ENCODE measurements at places on chromosomes 5 and 9.

DNA sequence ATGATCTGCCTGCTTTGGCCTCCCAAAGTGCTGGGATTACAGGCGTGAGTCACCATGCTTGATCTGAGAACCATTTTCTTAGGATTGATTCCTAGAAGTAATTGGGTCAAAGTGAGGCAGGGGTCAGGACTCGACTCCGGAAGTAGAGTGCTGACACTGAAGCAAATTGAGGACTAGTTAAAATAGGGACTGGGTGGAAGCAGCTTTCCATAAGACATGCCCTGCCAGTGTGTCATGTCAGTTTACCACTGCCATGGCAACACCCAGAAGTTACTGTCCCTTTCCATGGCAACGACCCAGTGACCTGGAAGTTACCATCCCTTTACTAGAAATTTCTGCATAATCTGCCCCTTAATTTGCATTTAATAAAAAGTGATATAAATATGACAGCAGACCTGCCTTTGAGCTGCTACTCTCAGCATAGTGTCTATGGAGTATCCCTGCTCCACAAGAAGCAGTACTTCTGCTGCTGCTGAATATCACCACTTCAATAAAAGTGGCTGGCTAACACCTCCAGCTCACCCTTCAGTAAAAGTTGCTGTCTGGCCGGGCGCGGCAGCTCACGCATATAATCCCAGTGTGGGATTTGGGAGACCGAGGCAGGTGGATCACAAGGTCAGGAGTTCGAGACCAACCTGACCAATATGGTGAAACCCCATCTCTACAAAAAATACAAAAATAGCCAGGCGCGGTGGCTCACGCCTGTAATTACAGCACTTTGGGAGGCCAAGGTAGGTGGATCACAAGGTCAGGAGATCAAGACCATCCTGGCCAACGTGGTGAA is 47.8 kb upstream of the JADE2 start:
- no peak for DNase-seq

- no peak for DNase-seq
Observed at GRCh38 chr5:177511181-177511580, 1.6 kb upstream of the DOK3 start.

- no peak for DNase-seq
Observed at GRCh38 chr5:32707418-32707997, 3.6 kb upstream of the NPR3 start.

DNA sequence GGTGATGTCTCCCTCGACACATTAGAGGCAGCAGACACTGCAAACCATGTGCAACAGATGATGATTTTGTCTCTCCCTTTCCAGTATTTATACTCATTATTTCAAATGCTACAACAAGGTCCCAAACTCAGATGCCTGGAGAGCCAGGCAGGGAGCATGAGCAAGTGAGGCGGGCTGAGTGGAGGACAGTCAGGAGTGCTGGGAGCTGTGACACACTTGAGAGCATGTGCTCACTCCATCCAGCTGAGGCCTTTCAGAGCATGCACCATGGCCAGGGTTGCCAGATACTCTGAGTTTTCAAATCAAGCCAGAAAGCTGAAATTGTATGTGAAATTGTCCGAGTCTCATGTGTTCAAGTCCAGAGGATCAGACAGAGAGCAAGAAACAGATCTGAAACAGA is 55.8 kb upstream of the SLC2A8 start:
- no peak for DNase-seq

DNA sequence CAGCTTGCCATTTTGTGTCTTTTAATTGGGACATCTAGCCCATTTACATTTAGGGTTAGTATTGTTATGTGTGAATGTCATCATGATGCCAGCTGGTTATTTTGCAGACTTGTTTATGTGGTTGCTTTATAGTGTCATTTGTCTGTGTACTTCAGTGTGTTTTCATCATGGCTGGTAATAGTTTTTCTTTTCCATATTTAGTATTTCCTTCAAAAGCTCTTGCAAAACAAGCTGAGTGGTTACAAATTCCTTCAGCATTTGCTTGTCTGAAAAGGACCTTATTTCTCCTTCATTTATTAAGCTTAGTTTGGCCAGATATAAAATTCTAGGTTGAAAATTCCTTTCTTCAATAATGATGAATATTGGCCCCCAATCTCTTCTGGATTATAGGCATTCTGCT is 28.5 kb upstream of the TNFSF15 start:
- no peak for DNase-seq

- DNase-seq = no peak
Observed at GRCh38 chr5:171714851-171715250, 70.8 kb upstream of the SMIM23 start.

DNA sequence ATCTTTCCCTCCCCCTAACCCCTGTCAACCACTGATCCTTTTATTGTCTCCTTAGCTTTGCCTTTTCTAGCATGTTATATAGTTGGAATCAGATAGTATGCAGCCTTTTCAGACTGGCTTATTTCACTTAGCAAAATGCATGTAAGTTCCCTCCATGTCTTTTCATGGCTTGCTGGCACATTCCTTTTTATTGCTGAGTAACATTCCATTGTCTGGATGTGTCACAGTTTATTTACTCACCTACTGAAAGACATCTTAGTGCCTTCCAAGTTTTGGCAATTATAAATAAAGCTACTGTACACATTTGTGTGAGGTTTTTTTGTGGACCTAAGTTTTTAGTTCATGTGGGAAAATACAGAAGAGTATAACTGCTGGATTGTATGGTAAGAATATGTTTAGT is 230.1 kb downstream of the PBX3 start:
- no peak for DNase-seq

GRCh38 chr5:130109152-130109551 is 204.9 kb downstream of the CHSY3 start:
- DNase-seq = no peak

- DNase-seq = no peak
Observed at GRCh38 chr5:5145651-5146529, 5.8 kb downstream of the ADAMTS16 start.

GRCh38 chr5:9094582-9094981 is 451.3 kb downstream of the SEMA5A start:
- no peak for DNase-seq

DNA sequence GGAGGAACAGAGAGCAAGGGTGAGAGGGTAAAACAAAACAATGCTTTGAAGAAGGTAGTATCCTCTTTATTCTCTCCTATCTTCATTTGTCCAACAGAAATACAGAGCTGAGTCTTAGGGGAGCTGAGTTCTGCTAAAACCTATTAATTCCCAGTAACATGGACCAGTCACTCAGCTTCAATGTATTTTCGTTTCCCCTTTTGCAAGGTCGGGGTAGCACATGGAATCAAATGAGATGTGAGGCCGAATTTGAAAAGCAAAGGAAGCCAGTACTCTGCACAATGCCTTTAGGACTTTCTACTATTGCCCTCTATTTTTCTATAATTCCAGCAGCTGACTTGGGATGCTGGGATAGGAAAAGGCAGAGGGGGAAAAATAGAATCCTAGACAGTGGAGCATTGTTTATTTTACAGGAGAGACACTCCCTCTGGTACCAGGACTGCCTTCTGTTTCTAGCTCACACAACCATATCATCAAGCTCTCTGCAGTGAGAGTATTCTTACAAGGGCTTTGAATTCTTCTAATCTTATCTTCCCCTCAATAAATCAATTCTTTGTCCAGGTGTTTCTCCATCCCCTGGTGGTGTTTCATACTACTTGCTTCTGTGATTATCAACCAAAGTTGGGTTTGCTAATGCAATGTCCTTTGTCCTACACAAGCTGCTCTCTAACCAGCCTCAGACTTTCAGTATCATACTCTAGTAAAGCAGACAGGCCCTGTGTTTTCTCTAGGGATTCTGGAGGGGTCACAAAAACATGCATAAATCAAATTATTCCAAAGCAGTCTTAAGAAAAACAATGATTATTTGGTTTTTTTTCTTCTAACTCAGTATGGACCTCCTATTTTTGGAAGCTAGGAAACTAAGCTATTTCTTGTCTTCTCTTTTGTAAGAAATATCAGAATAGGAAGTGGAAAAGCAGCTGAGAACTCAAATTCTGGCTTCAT is 341.5 kb downstream of the OSTF1 start:
- no peak for DNase-seq

GRCh38 chr5:178476972-178477754 is 113.0 kb downstream of the COL23A1 start:
- no peak for DNase-seq

DNA sequence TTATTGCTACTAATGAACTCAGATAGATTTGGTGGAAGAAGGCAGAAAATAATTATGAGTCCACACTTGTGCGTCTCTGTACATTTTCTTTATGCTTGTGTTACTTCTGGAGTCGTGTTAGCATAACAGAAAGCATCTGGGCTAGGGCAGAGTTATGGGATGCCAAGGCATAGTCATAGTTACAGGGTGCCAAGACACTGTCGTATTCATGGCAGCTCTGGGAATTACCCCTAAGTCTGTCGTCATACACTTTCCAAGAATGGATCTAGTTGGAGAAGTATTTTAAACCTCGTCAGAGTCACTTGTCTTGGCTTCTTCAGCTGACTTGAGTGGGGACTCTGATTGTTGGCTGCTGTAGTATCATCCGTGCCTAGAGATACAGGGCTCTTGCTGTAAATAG is 27.7 kb downstream of the CAMK4 start:
- DNase-seq = no peak

DNA sequence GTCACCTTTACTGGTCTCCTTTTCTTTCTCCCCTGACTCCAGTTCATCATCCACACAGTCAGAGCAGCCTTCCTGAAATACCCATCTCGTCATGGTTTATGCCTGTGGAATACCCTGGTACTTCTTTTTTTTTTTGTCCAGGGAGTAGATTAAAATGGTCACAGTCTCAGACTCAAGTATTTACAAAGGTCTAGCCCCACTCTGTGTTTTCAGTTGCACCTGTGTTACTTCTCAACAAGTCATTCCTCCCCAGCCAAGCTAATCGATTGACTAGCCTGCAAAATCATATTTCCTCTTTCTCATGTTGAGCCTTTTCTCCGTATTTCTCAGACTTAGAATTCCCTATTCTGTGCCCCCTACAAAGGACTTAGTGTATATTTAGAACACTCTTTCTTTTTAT is 155.2 kb upstream of the KCNN2 start:
- DNase-seq = no peak

- DNase-seq = no peak
Observed at GRCh38 chr9:37966412-37967013, 62.6 kb upstream of the SLC25A51 start.

DNA sequence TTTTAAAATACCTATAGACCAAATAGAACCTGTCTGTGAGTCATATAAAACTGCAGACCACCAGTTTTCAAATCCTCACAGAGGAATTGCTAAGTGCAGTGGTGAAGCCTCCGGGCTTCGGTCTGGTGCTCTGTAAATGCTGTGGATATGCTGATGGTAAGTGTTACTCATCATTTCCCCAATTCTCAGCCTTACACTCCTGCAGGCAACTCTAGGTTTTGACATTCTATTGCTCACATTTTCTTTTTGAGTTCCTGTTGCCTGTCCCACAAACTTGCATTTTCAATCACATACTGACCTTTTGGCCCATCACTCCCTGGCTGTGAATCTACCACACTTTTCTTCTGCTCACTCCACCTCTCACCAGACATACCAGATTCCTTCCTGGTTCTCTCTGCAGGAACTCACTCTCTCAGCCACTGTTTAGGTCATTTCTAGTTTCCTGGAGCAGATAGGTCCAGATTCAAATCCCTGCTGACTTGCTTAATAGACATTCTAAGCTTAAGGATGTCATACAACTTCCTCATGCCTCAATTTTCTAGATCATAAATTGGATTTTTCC is 192.9 kb downstream of the RAB3C start:
- DNase-seq = no peak

- DNase-seq = no peak
Observed at GRCh38 chr9:98043915-98044314, 12.6 kb upstream of the NANS start.

DNA sequence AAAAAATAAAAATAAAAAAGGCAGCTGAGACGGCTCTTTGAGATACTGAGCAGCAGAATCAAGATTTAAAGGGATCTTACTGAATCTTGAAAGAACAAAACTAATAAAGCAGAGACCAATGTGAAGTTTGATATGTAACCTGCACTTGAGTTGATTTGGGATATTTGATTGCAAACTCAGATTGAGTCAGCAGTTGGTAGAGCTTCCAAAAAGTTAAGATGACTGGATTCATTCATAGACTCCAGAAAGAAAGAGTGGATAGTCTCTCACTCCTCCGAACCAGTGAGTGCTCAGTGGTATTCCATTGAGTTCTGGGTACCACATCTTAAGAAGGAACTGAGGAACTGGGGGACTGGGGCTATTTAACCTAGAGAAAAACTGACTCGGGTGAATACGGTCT is 52.7 kb upstream of the TESK1 start:
- no peak for DNase-seq

- no peak for DNase-seq
Observed at GRCh38 chr5:77972469-77973252, 196.5 kb upstream of the TBCA start.

- DNase-seq = no peak
Observed at GRCh38 chr9:23571414-23572104, 254.5 kb downstream of the ELAVL2 start.

- DNase-seq = no peak
Observed at GRCh38 chr9:133873461-133873891, 118.6 kb downstream of the VAV2 start.

DNA sequence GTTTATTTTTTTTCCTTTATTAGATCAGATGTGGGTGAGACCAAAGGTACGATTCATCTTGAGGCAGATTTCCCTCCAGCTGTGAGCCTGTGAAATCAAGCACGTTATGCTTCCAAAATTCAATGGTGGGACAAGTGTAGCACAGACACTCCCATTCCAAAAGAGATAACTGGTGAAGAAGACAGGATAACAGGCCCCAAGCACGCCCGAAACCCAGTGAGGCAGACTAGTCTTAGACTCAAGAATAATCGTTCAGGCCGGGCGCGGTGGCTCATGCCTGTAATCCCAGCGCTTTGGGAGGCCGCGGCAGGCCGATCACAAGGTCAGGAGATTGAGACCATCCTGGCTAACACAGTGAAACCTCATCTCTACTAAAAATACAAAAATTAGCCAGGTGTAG is 36.8 kb upstream of the COL5A1 start:
- DNase-seq = no peak

DNA sequence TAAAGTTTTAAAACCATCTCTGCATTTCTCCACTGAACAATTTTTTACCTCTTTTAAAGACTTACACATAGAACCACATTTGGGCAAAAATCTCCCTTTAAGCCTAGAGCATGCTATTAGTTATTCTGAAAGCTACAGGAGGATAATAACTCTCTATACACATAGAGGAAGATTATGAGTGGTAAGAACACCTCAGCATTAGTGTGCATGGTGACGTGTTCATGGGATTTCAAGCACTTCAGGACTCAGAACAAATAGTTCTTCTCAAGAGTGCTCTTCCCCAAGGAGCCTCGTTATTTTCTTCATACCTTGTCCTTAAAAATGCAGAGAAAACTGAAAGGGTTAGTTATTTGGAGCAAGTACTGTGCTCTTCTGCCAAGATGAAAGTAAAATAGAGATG is 256.9 kb upstream of the TUSC1 start:
- DNase-seq = no peak

GRCh38 chr9:5976674-5977397 is 38.6 kb downstream of the RANBP6 start:
- no peak for DNase-seq

DNA sequence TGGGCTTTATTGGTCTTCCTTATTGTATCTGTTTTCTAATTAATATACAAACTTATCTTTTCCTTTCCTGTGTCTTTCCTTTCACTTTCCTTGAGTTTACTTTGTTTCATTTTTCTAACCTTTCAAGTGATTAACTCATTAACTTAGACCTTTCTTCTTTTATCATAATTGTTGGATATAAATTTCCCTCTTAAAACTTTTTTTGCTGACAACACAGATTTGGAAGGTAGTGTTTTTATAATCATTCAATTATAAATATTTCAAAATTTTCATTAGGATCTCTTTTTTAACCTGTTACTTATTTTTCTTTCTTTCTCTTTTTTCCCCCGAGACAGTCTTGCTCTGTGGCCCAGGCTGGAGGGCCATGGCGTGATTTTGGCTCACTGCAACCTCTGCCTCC is 6.9 kb upstream of the ZBTB43 start:
- no peak for DNase-seq
